ENCODE measurements at places on chromosomes 11 and 22.
A peak's percentile ranks its signal among the peaks of the same experiment; 100 is the strongest.

GRCh38 chr22:41905411-41906202, 9.3 kb downstream of the SHISA8 start:
- DNase-seq, result no peak

DNA sequence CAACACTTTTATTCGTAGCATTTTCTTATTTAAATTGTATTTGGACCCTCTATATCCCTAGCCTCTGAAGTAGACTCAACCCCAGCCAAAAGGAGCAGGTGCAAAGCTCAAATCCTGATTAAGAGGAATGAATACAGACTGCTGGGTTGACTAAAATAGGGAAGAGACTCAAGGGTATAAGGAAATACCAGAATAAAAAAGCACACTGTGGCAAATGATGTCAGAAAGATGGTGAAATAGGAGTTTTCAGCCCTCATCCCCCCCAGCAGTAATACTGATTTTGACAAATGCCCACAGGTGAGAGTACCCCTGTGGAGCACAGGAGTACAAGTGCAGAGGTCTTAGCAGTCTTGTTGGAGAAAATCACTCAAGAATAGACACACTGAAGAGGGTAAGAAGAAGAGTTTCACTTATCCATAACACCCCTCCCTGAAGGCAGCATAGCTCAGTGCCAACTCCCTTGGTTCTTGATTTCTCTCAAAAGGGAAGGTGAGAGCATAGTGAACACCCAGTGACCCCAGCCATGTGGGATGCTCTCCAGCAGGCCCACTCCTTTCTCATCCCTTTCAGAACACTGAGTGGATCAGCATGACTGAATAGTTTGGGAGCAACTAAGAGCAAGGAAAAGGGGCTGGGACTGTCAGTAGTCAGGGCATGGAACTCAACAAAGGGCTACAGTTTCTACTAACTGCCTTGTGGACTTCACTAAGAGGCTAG, 71.7 kb downstream of the TBC1D22A start:
- no peak for DNase-seq

DNA sequence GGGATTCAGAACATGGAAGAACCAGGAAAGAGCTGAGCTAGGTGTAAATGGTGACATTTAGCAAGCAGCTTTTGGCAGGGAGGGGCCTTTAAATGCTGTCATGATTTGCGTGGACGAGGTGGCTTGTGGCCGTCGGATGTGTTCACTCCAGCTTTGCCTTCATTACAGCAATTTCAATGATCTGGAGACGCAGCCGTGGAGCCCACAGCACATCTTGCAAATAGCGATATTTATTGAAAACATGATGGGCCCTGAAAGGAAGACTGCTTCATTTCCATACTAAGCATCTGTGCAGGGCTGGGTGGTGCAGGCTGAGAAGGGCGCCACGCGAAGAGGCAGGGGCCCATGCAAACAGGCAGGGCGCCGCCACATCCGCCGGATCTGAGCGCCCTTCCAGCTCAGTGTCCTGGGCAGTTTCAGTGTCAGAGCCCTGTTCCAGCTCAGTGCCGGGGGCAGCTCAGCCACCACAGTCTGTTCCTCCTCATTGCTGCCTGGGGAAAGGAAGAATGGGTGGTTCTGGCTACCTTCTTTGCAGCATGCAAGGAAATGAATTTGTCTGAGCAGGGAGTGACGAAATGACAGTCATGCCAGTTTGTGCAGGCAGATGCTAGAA, 111.1 kb upstream of the TTC12 start:
- no peak for DNase-seq

DNA sequence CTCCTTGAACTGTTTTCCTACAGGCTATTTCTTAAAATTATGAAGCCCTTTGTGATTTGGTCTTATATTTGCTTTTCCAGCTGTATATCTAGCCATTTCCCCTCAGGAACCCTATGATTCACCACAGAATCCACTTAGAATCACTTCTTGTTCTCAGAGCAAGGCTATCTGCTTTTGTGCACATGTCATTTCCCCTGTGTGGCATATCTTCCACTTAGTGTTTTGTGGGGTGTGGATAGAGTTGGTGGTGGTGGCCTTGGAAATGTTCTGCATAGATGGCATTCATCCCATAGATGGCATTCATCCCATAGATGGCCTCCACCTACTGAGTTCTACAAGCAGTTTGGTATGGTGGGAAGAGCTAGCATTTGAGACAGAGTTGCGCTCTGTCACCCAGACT, 44.7 kb downstream of the SWAP70 start:
- DNase-seq, result no peak

DNA sequence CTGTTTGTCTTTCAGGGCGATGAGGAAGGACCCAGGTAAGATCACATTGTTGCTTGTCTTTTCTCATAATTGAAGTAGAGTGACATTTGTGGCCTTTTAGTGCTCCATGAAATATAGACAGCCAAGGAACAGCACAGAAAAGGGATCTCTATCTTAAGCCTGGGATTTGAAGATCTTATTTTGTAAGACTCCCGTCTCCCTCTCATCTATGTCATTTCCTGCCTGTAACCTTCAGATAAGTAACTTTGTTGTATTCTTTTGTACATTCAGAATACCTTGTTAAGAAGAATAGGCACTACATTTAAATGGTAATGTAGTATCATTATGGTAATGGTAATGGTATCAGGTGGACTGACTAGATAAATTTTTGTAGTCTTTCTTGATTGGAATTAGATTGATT, 72.8 kb downstream of the TRIM44 start:
- DNase-seq, result no peak

- no peak for DNase-seq
Observed at GRCh38 chr11:6320411-6321155, at the start of gene CAVIN3. TSS of gene CAVIN3 (minus strand) at chr11:6320501. CDS start at chr11:6320476, 25 bp downstream.

DNA sequence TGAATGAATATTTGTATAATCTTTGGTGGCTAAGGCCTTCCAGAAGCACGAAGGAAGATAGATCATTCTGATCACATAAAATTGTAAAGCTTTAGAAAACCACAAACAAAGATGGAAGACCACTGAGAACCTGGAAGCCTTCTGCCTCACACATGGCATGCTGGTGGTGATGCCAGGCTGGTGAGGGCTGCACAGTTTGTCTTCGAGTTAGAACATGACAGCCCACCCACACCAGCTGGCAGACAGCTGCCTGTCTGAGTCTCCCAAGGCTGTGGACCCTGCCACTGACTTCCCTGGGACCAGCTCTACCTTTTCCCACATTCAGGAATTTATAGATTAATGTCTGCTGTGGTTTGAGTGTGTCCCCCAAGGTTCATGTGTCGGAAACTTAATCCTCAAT, 48.8 kb upstream of the B3GAT1 start:
- DNase-seq, result no peak

DNA sequence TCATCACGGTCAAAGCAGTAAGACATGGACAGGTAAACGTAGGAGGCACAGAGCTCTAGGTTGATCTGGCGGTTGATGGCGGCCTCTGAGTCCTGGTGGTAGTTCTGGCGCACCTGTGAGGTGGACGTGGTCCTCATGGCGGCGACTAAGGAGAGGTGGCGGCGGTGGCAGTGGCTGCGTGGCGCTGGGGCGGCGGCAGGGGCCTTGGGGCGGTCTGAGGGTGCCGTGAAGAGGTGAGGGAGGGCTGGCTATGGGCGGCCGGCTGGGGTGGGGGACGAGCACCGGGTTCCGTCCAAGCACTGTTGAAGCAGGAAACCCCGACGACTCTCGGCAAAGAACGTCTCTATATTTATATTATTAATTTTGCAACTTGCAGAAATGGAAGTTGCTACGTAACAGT, 85.6 kb downstream of the RSF1 start:
- no peak for DNase-seq

- no peak for DNase-seq
Observed at GRCh38 chr22:50691521-50691920, 18.9 kb downstream of the SHANK3 start.

DNA sequence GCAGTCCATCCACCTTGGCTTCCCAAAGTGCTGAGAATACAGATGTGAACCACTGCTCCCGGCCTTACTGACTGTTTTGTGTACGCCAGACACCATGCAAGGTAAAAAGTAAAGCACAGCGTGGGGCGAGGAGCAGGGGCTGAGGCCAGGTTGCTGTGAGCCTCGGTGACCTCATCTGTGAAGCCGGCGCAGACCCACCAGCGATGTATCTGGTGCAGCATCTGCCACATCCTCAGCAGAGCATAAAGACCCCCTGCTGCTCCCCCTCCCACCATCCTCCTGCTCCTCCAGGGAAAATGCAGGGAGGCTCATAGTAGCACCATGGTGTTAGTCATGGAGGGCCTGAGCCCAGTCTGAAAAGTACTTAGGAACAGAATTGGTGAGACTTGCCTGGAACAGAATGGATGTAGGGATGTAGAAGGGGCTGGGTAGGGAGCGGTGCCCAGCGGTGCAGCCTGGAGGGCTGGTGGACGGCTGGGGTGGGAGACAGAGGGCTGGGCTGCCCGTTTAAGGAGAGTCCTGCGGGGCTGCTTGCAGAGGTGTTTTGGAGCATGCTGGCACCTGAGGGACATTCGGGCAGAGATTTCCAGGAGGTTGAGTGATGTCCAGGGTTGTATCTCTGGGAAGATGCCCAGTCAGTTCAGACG, 462.4 kb downstream of the BRD1 start:
- DNase-seq, result no peak

GRCh38 chr11:15468466-15468865, 353.7 kb downstream of the INSC start:
- DNase-seq, result no peak

GRCh38 chr11:44426119-44426518, 116.2 kb upstream of the ALX4 start:
- no peak for DNase-seq

DNA sequence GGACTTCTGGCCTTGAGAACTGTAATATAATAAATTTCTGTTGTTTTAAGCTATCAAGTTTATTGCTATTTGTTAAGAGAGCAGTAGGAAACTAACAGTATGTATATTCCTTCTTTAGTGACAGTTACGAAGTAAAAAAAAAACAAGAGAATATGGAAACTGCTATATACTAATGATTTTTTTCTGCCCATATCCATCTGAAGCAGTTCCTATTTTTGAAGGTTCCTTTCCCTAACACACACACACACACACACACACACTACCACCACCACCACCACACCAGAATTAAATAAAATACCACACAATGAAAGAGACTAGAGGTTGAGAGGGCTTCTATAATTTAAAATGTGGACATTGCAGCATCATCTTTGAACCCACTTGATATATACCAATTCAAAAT, 44.4 kb upstream of the CARD18 start:
- DNase-seq, result no peak

GRCh38 chr11:114801773-114802172, 123.4 kb downstream of the NXPE2 start:
- no peak for DNase-seq

DNA sequence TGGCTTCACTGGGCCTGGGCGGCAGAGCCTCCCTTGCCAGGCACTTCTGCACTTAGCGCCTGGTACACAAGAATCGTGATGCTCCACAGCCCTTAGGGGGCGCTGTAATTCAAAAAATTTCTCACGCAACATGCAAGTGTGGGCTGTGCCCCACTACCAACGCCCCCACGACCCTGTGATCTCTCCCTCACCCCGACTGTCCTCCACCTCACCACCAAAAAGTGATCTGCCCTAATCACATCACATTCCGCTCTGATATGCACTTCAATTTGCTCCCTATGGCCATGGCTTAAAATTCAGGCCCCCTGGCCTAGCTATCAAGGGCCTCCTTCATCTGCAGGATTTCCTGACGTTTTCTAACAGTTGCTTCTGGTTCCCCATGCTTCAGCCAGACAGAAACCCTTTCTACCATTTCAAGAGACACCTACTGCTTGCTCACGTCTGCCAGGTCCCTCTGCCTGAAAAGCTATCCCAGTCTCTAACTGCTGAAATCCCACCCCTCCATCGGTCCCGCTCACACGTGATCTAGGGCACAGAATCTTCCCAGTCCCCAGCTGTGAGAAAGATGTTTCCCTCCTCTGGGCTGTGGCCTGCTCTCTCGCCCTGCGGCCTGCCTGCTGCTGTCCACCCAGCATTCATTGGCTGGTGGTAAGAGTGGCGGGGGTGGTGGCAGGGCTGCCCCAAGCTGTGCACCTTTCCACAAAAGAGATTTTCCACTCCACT, 27.9 kb upstream of the LRRC32 start:
- DNase-seq, result no peak

GRCh38 chr11:119340335-119341221, at the start of gene C1QTNF5:
TSS of gene C1QTNF5 (minus strand) at chr11:119340883. CDS start at chr11:119340397, 486 bp downstream.
- DNase-seq, result peak; percentile 42

DNA sequence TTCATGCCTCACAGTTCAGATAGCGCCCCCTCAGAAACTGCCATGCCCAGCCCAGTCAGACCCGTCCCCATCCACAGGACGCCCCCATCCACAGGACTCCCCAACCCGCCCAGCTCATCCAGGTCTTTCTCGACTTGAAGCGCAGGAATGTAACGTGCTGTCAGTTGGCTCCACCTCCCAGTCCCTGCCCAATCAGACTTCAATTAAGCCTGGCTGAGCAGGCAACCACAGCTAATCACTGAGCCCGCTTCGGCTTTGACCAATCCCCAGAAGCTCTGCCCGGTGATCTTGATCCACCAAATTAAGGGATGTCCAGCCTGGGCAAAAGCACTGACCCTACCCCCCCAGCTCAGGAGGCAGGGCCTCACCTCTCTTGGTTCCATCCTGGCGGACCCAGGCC, 10.5 kb upstream of the MFNG start:
- no peak for DNase-seq

GRCh38 chr11:7597620-7598019, 75.7 kb downstream of the CYB5R2 start:
- DNase-seq, result no peak

DNA sequence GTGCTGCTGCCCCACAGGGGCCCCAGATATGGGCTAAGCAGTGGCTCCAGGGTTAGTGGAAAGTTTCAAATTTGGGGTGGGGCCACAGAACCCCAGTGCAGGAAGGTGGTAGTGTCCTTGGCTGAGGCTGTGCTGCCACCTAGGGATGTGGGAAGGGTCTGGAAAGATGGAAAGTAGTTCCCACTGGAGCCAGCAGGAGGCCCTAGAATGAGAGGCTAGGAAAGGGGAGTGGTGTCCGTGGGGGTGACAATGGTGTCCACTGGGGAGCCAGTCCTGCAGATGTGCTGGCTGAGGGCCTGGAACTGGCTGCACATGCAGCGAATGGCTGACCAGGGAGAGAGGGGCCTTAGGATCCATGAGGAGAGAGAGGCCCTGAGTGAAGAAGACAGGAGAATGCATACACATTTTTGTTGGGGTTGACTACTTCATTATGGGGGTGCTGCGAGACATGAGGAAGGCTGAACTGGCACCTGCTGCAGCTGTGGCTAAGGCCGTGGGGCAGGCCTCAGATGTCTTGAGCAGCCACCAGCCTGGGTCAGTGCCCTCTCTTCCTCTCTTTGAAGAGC, 21.1 kb downstream of the RFPL3 start:
- peak; percentile 20 for DNase-seq

GRCh38 chr22:24554313-24555164, at the start of gene GUCD1:
TSS of gene GUCD1 (minus strand) at chr22:24555138. CDS start at chr22:24554991, 147 bp downstream.
- DNase-seq, result no peak

GRCh38 chr11:81644239-81644840, 1089.3 kb downstream of the FAM181B start:
- DNase-seq, result no peak

- peak; percentile 27 for DNase-seq
Observed at GRCh38 chr11:67504005-67504949, 886 bp downstream of the PITPNM1 start.

- DNase-seq, result no peak
Observed at GRCh38 chr11:66478729-66479393, 1.4 kb upstream of the DPP3 start.

DNA sequence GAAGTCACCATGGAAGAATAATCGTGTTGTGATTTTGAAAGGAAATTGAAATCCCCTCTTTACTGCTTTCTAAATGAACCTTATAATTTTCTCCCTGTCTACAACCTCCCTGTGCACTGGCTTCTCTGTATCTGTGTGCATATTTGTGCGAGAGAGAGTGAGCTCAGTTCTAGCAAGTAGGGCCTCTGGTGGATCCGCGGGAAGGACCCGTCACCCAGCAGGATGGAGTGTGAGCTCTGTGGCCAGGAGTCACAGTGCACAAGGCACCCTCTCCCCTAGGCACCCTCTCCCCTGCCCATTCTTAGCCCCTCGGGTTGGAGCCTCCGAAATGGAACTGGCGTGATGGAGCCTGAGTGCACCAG, 109.0 kb downstream of the TRIM29 start:
- no peak for DNase-seq
